ENCODE measurements at places on chromosomes 2 and 18. TPM values are rescaled to one million over a fixed set of nuclear protein-coding genes. Genes with fewer than 3 reads are reported as not detected.

Gene FBXO48
- total RNA-seq: 1.2 TPM

GRCh38 chr2:11784747-11785610 is 38.5 kb downstream of the LPIN1 start:
- DNase-seq: no peak

DNA sequence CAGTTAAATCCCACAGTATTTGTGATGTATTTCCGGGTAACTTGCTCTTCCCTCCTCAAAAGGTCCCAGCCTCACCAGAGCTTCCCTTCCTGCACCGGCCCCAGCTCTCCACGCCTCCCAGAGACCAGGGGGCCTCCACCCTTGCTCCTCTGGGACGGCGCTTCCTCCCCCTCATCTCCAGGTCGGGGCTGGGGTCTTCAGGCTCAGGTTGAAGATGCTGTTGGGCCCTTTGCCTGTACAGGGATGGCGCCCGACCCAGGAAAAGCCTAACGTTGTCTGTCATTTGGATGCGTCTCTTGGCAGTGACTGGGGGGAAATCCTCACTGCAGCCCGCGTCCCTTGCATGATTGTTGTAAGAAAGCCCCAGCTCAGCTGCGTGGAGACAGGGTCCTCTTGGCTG is 126.7 kb downstream of the TPO start:
- DNase-seq: no peak

Gene RFTN2
- total RNA-seq: 10.8 TPM

Gene LYPD6B
- total RNA-seq: 10.1 TPM

Gene UPP2
- total RNA-seq: not detected

- no peak for DNase-seq
Measured at GRCh38 chr2:203798296-203799087, 69.1 kb upstream of the CTLA4 start.

DNA sequence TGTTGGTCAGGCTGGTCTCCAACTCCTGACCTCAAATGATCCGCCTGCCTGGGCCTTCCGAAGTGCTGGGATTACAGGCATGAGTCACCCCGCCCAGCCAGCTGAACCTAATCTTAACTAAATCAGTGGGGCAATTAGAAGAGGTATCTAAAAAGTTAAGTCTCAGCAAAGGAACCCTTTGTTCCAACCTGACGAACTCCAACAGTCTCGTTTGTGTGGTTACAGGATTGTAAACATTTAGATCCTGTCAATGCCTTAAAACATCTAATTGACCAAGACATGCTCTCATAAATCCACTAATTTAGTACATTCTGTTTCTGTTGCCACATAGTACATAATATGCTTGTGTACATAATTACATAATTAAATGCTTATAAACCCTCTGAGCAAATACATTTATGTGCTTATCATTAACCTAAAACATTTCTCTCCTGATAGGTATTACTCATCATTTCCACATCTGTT is 31.1 kb upstream of the STK39 start:
- no peak for DNase-seq

DNA sequence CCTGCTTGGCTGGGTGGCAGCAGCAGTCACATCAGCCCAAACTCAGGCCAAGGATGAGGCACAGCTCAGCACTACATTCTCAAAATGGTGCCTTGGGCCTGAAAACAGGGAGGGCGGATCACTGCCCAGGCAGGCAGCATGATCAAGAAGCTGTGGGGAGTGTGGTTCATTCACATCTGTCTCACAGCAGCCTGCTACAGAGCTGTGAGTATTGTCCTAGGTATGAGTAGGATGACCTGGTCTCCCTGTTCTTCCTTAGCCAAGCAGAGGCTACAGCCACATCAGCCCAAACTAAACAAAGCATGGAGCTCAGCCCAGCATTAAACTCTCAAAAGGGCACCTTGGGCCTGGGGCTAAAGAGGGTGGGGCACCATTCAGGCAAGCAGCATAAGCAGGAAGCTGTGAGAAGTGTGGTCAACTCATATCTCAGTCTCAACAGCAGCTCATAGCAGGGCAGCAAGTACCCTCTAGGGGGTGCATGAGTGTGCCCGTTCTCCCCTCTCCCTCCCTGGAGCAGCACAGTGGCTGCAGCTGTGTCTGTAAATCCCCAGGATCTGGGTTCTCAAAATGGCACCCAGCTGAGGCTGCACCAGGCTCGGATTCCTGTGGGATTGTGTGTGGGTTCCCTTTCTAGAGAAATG is 139.6 kb downstream of the TRABD2A start:
- DNase-seq: no peak

Gene TNFRSF11A
- 3.9 TPM for total RNA-seq

Gene HRH4
- total RNA-seq: not detected

Measured in vagina (tissue), 2 donors.